MCF 10A (cell line): ENCODE measurements at places on chromosomes 11 and 22. TPM values are rescaled to one million over a fixed set of nuclear protein-coding genes. Genes with fewer than 3 reads are reported as not detected.

The PRR14L gene
- total RNA-seq, result 37.4 and 55.0 TPM in 2 replicates

The OR4D10 gene
- not detected in 2 replicates for total RNA-seq

The SLCO2B1 gene
- not detected in 2 replicates for total RNA-seq

DNA sequence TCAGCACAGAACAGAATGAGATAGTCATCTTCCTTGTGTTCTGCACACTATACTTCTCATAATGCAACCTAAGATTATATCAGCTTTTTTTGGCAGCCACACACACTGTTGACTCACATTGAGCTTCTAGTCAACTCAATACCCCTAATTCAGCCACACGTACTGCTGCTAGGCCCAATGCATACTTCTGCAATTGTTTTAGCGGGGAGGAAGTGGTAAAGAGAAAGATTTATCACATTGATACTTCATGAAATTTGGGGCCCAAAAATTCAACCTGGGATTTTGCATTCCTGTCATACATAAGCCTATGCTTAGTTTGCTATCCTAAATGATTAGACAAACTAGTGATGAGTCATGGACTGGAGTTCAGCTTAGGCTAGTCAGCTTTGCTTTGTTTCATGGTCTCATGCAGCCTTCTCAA is 8.6 kb upstream of the UPB1 start:
- peaks cover 30% of the 10 kb centered on the region for H3K4me1 ChIP-seq
- peak; percentile 79 for DNase-seq
- no peaks in the 10 kb centered on the region for H3K27me3 ChIP-seq
- H3K27ac ChIP-seq, result no peak overlapping the region
- H3K4me3 ChIP-seq, result no peak overlapping the region

DNA sequence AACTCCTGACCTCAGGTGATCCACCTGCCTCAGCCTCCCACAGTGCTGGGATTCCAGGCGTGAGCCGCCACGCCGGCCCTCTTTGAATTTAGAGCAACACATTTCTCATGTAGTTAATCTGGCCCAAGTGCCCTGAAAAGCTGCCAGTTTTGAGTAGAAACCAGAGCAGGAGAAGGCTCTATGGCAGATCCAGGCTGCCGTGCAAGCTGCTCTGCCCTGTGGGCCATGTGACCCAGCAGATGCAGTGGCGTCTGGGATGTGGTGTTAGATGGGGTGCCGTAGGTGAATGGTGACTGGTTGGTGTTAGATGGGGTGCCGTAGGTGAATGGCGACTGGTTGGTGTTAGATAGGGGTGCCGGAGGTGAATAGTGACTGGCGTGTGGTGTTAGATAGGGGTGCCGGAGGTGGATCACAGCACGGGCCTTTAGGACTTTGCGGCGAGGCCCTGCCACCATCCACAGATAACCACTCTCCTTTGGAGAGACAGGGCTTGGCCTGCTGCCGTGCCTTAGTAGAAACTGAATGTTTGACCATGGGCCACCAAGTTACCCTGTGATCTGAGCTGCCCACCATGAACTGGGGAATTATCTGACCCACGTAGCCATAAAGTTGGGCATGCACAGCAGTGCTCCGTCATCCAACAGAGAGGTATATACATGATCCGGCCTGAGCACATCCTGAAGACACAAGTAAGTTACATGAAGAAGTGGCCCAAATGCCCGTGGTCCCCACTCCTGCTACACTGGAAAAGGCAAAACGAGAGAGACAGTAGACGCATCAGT is 32.7 kb downstream of the ASCL2 start:
- H3K27me3 ChIP-seq, result peaks cover 41% of the 10 kb centered on the region
- no peaks in the 10 kb centered on the region for H3K4me1 ChIP-seq
- H3K27ac ChIP-seq, result no peak overlapping the region
- peaks cover 5% of the 10 kb centered on the region for H3K36me3 ChIP-seq
- DNase-seq, result no peak
- no peak overlapping the region for H3K4me3 ChIP-seq

- H3K4me1 ChIP-seq, result peaks cover 25% of the 10 kb centered on the region
- peak; percentile 94 for DNase-seq
- H3K36me3 ChIP-seq, result peaks cover 38% of the 10 kb centered on the region
- H3K27me3 ChIP-seq, result no peaks in the 10 kb centered on the region
These were observed 1.4 kb downstream of the CTTN start for GRCh38 chr11:70399681-70400112.

- H3K27ac ChIP-seq, result no peak overlapping the region
- DNase-seq, result peak; percentile 45
- no peak overlapping the region for H3K4me3 ChIP-seq
- H3K36me3 ChIP-seq, result peaks cover 5% of the 10 kb centered on the region
- H3K27me3 ChIP-seq, result peaks cover 46% of the 10 kb centered on the region
These were observed 6.6 kb downstream of the APOL4 start for GRCh38 chr22:36194971-36195370.

DNA sequence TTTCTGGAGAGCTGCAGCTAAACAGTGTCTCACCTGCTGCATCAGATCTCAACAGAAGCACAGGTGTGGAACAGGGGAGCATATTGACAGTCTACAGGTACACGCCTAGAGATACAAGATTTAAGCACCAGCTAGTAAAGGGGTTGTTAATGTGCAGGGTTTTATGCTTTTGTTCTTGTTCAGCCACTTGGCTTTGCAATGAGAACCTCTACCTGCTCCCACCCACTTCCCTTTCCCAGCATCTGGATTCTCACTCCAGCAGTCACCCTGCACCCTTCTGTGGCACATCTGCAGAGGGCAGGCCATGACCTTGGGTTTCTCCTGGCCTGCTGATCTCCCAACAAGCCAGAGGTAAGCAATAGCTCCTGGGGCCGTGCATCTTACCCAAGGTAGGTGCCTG is 446.6 kb downstream of the BUD13 start:
- no peaks in the 10 kb centered on the region for H3K4me1 ChIP-seq
- H3K27me3 ChIP-seq, result no peaks in the 10 kb centered on the region
- no peak overlapping the region for H3K4me3 ChIP-seq

- no peak overlapping the region for H3K27ac ChIP-seq
- H3K4me1 ChIP-seq, result peaks cover 4% of the 10 kb centered on the region
- H3K27me3 ChIP-seq, result no peaks in the 10 kb centered on the region
- H3K36me3 ChIP-seq, result peaks cover 6% of the 10 kb centered on the region
- no peak for DNase-seq
- H3K4me3 ChIP-seq, result no peak overlapping the region
These were observed 17.9 kb downstream of the OSBPL5 start for GRCh38 chr11:3147257-3147619.

DNA sequence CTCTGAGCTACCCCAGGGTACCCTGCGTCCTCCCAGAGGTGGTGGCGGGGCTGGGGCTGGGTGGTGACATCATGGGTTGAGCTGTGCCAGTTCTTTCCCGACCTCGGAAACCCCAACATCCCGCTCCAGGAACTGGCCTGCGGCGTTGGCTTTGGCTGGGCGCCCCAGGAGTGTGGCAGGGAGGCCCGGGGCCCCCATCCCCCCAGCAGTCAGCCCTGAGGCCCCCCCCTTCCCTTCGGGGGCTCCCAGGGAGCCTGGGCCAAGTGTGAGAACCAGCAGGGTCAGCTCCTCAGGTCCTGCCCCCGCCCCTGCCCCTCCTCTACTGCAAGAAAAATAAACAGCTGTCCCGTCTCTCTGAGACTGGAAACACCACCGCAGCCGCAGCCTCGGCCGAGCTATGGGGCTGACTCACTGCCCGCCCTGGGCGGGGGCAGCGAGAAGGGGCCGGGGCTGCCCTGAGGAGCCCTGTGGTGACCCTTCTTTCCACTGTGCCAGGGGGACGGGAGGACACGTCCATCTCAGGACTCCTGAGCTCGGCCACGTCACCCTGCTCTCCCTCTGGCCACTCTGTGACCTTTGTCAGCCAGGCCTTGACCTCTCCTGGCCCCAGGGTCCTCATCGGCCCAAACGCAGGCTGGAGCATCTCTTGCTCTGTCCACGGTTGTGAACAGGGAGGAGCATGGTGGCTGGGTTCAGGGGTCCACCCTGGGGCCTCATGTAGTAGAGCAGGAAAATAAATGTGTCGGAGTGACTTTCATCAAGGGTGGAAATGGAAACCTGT is 73.4 kb downstream of the WNT7B start:
- no peak overlapping the region for H3K27ac ChIP-seq
- peaks cover 36% of the 10 kb centered on the region for H3K27me3 ChIP-seq
- peak overlapping the region; percentile 16 for H3K4me3 ChIP-seq
- peak; percentile 85 for DNase-seq
- no peaks in the 10 kb centered on the region for H3K36me3 ChIP-seq
- peaks cover 12% of the 10 kb centered on the region for H3K4me1 ChIP-seq

DNA sequence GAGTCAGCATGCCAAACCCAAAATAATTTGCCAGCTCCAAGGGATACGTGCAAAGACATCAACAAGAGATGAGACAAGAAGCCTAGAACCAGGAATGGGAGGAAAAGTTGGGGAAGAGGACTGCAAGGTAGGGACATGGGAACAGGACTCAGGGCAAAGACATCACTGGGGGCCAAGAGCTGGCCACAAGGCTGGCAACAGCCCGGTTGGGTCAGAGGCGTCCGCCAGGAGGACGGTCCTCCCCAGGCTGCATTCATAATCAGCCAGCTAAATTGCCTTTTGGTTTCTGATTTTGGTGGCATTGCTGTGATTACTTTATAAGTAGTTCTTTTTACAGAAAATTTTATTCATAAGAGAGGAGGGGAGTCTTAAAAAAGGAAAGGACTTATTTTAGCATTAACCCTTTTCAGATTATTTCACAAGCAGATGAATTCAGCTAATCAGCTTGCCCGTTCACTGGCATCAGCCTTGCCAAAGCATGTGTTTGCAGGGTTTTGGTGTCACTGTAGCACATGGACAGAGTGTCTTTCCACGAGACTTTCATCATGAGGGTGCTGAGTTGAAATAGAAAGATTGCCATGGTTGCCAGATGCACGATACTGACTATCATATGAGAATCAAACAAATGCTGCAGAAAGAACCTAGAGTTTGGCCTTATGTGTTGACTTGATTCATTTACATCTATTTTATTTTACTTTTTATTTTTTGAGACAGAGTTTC is 23.2 kb upstream of the NAV2 start:
- no peak overlapping the region for H3K4me3 ChIP-seq
- DNase-seq, result no peak
- peaks cover 10% of the 10 kb centered on the region for H3K4me1 ChIP-seq
- H3K27me3 ChIP-seq, result no peaks in the 10 kb centered on the region
- no peak overlapping the region for H3K27ac ChIP-seq

- H3K27me3 ChIP-seq, result no peaks in the 10 kb centered on the region
- no peaks in the 10 kb centered on the region for H3K36me3 ChIP-seq
- H3K4me3 ChIP-seq, result no peak overlapping the region
- DNase-seq, result no peak
- peaks cover 38% of the 10 kb centered on the region for H3K4me1 ChIP-seq
- no peak overlapping the region for H3K27ac ChIP-seq
These were observed 2.0 kb downstream of the LRRC74B start for GRCh38 chr22:21047730-21048129.

DNA sequence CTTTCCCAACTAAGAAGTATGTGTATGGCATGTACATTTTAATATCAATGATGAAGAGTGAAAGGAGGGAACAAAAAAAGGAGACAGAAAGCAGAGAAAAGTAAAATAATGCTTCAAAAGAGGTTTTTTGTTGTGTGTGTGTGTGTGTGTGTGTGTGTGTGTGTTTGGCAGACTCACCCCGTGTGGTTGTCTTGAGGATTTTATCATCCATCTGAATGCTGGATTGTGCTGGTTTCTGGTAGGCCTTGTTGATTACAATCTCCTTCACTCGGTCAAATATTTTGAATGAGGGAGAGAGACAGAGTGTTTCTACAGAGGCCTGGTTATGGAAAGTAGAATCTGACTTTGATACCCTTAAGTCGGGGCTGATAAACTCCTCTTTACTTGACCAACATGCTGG is 128.5 kb downstream of the ENTHD1 start:
- no peaks in the 10 kb centered on the region for H3K36me3 ChIP-seq
- peaks cover 76% of the 10 kb centered on the region for H3K27me3 ChIP-seq
- no peaks in the 10 kb centered on the region for H3K4me1 ChIP-seq

GRCh38 chr11:76077575-76078150 is 128.6 kb downstream of the WNT11 start:
- H3K36me3 ChIP-seq, result no peaks in the 10 kb centered on the region
- H3K4me1 ChIP-seq, result no peaks in the 10 kb centered on the region
- no peaks in the 10 kb centered on the region for H3K27me3 ChIP-seq
- no peak for DNase-seq
- H3K27ac ChIP-seq, result no peak overlapping the region

DNA sequence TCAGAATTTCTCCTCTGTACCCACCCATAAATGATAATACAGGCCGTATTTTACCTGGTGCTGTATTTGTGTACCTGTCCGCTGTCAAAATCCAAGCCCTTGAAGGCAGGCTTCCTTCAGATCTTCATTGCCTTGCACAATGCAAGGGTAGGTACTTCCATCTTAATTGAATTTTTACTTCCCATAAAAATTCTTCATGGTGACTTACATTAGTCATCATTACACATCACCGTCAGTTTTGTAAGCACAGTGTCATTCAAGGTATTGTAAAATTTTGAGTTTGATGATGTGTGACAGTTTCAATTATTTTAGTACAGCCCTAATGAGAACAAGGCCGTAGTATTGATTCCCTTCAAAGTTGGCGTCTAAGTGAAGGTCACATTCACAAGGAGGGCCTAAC is 770 bp upstream of the TSG101 start:
- H3K4me1 ChIP-seq, result peaks cover 23% of the 10 kb centered on the region
- H3K4me3 ChIP-seq, result peak overlapping the region; percentile 91
- peaks cover 50% of the 10 kb centered on the region for H3K36me3 ChIP-seq
- DNase-seq, result peak; percentile 44
- H3K27me3 ChIP-seq, result no peaks in the 10 kb centered on the region

- no peak overlapping the region for H3K4me3 ChIP-seq
- DNase-seq, result peak; percentile 41
- H3K27ac ChIP-seq, result no peak overlapping the region
- H3K4me1 ChIP-seq, result peaks cover 35% of the 10 kb centered on the region
- no peaks in the 10 kb centered on the region for H3K27me3 ChIP-seq
These were observed 283.1 kb downstream of the TENM4 start for GRCh38 chr11:79157738-79158137.

DNA sequence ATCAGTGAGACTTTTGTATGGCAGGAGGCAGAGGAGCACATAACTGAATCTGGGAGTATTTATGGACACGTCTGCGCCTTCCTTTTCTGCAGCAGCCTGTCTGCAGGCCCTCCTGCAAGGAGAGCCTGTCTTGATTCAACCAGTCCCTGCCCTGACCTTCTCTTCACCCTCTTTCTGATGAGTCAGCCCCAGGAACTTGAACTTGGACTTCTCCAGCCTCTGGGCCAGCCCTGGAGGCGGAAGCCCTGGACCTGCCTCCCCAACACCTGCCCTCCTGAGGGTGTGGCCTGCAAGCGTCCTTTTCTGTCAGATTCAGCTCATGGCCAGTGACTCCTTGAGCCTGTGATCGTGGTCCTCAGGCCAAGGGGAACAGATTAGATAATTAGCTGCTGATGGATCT is 20.0 kb downstream of the DAGLA start:
- peaks cover 10% of the 10 kb centered on the region for H3K27me3 ChIP-seq
- peak overlapping the region; percentile 51 for H3K27ac ChIP-seq
- peak; percentile 90 for DNase-seq

GRCh38 chr11:129282634-129283033 is 90.5 kb upstream of the ARHGAP32 start:
- H3K27ac ChIP-seq, result no peak overlapping the region
- H3K27me3 ChIP-seq, result no peaks in the 10 kb centered on the region
- no peak overlapping the region for H3K4me3 ChIP-seq
- H3K36me3 ChIP-seq, result no peaks in the 10 kb centered on the region
- peaks cover 28% of the 10 kb centered on the region for H3K4me1 ChIP-seq
